ENCODE measurements at places on chromosomes 7 and 10.
A peak's percentile ranks its signal among the peaks of the same experiment; 100 is the strongest.

- no peak for DNase-seq
Measured at GRCh38 chr7:34821932-34822558, 164.0 kb downstream of the NPSR1 start.

DNA sequence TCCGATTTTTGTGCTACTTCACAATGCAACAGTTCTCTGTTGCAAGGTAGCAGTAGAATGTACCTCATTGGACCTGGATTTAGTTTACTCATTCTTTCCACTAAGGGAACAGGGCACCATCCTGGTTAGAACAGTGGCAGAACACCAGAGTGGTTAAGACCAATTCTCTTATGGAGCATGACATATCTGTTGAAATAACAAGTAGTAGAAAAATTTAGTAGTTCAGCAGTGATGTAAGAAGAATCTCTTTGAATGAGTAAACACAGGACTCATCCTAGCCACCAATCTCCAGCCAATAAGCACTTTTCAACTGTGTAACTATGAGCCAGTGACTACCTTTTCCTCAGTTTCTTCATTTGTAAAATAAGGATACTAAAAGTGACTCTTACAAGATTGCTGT is 2.4 kb downstream of the ANKRD22 start:
- DNase-seq, result no peak

GRCh38 chr7:110774071-110774470 is 316.9 kb upstream of the LRRN3 start:
- no peak for DNase-seq

DNA sequence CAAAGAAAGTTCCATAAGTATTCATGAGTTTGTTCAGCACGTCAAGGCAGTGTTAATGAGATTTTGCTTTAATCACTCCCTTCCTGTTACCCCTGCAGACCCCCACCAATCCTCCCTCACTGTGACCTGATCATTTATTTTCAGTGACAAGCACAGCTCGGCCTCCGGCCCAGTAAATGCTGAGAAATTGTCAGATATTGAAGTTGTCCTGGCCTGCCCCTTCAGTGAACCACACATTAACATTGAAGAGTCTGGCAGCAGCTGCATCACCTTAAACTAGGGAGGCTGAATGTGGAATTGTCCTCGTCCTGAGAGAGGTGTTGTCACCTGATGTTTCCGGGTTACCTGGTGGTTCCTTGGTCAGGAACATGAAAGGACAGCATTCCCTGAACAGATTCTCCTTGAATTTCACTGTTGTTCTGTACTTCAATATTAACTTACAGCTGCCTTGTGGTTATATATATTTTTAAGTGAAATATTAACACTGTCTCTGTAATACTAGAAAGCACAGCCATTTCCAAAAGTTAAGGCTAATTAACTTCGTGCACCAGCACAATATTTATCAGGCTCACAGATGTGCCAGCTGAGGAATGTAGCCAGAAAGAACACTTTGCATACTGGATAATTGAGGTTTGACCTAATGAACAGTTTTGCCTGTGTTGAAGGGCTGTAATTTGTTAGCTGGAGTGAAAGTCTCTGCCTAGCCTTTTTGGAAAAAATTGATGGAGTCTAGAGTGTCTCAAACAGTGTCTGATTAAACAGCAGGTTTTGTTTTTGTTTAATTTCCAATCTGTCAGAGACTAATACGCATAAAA is 265.3 kb downstream of the HDAC9 start:
- no peak for DNase-seq

DNA sequence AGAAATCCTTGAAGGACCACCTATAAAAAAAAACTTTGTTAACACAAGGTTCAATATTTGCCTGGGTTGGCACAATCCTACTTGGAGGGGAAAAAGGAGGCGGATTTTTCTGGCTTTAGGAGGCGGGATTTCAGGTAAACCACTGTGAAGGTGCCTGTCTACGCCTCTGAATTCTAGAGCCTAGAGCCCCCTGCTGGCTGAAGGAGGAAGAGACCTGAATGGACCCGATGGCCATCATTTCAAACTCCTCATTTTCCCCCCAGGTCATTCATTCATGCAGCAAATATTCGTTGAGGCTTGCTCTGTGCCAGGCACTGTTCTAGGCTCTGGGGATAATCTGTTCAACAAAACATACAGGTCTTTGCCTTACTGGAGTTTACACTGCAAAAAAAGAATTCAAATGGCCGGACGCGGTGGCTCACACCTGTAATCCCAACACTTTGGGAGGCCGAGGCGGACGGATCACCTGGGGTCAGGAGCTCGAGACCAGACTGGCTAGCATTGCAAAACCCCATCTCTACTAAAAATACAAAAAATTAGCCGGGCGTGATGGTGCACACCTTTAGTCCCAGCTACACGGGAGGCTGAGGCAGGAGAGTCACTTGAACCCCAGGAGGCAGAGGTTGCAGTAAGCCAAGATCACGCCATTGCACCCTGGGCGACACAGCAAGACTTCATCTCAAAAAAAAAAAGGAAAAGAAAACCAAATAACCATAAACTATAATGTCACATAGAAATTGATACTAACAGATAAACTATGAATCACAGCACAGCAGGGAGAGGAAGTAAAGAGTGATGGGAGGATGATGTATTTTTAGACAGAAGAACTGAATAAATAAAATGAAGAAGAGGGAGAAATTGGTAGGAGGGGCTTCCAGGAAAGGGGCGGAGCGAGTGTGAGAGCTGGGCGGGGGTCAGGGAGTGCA is 90.1 kb upstream of the NFE2L3 start:
- peak; percentile 65 for DNase-seq

DNA sequence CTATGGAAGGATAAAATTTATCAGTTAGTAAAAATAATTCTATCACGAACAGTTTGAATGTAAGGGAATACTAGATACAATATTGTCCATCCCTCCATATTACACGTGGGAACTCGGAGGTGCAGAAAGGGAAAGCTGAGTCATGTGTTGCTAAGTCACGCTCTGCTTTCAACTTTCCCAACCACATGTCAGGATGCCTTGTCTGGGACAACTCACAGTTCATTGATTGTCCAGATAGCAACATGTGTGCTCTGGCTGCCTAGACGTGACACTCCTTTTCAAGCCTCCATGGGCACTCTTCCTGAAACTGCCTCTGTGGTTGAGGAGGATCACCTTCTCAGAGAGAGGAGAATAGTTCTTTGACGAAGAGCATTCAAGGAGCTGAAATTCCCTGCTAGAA is 808.1 kb downstream of the GRID1 start:
- no peak for DNase-seq

- no peak for DNase-seq
Measured at GRCh38 chr7:40327873-40328272, 193.1 kb downstream of the SUGCT start.

DNA sequence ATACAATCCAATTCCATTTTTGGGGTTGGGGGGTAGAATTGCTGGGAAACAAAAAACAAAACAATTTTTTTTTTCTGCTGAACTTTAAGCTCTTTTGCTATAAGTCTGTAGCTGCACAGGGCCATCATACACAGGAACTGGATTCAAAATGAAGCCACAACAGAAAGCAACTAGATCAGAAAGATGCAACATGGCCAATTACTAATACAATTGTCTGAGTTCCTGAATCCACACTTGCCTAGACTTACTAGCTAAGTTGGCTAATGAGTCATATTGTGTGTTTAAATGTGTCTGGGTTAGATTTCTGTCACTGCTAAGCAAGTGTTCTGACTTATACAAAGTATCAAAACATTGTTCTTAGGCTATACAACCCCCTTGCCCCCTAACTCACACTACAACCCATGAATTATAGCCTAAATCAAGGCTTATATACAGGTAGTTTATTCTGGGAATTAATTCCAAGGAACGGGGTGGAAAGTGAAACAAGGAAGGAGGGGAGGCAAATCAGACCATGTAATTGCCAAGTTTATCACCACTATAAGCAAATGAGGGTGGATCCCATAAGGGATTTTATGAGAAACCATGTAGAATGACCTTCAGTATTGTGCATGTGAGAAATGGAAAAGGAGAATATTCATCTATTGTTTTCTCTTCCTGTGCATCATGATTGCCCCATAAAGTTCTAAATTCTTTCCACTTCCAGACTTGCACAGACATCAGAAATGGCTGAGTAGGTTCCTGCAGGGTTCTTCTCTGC is 337.9 kb upstream of the SORCS1 start:
- no peak for DNase-seq

GRCh38 chr7:42575171-42575570 is 336.7 kb downstream of the C7orf25 start:
- DNase-seq, result no peak

- DNase-seq, result no peak
Measured at GRCh38 chr7:8065356-8065813, 96.8 kb downstream of the GLCCI1 start.

DNA sequence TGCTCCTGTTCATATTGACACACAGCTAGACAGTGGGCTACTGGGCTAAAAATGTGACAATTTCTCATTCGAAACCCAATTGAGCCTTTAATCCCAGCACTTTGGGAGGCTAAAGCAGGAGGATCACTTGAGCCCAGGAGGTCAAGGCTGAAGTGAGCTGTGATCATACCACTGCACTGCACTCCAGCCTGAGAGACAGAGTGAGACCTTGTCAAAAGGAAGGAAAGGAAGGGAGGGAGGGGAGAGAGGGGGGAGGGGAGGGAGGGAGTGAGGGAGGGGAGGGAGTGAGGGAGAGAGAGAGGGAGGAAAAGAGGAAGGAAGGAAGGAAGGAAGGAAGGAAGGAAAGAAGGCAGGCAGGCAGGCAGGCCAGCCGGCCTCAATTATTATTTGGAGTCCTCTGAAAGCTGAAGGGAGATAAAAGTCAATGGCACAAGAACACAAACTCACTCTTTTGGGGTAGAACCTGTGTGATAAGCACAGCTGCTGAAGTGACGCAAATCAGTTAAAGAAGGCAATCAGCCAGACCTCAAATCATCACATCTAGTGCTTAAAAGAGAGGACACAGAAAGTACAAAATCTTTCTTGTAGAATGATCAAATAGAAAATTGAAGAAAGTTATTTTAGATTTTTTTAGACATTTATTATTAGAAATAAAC is 98.1 kb downstream of the CCDC71L start:
- no peak for DNase-seq

DNA sequence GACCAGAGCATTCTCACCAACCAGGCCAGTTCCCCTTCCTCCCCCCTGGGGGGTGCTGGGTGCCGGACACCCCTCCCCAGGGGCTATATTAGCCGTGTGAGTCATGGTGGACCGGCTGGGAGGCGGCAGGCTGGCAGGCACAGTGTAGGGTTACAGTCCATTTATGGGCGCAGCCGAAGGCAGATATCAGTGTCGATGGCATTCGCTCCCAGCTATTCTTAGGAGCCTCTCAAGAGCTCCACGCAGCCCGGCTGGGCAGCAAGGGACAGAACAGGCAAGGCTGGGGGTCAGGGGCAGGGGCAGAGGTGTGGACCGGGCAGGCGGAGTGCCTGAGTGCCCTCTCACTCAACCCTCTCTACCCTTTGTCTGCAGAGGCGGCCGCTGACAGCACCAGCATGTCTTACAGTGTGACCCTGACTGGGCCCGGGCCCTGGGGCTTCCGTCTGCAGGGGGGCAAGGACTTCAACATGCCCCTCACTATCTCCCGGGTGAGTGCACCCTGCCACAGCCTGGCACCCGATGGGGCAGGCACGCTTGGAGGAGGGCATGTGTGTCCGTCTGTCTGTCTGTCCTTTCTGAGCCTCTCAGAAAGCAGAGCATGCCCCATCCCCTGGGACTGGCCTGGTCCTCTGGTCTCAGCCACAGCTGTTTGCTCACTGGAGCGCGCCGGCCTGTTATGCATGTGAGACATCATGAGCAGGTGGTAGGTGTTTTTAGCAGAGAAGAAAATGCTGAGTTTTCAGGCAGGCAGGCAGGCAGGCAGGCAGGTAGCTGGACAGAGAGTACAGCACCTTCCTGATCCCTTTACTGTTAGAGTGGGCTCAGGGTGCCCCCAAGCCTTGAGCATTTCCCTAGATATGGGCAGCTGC is at the start of gene LDB3:
LDB3 (plus strand) TSS at position 215 of the 869 bp plus-strand sequence; CDS start at position 396, 181 bp downstream.
- DNase-seq, result no peak

DNA sequence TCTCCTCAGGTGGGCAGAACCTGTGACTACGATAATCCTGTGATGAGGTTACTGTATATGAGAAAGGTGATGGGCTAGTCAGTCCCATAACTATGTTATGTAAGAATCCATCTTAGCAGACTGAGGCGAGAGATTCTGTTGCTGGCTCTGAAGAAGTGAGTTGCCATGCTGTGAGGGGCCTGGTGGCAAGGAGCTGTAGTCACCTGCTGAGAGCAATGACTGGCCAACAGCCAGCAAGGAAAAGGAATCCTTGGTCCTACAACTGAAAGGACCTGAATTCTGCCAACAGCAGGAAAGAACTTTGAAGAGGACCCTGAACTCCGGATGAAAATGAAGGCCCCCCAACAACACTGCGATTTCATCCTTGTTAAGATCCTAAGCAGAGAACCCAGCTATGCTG is 31.0 kb upstream of the DNAJB12 start:
- DNase-seq, result no peak

DNA sequence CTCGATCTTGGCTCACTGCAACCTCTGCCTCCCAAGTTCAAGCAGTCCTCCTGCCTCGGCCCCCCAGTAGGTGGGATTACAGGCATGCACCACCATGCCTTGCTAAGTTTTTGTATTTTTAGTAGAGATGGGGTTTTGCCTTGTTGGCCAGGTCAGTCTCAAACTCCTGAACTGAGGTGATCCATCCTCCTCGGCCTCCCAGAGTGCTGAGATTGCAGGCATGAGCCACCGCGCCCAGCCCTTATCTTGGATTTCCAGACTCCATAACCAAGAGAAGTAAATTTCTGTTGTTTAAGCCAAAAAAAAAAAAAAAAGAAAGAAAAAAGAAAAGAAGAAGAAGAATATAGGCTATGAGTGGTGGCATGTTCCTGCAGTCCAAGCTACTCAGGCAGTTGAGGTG is 53.3 kb upstream of the RABGEF1 start:
- no peak for DNase-seq

DNA sequence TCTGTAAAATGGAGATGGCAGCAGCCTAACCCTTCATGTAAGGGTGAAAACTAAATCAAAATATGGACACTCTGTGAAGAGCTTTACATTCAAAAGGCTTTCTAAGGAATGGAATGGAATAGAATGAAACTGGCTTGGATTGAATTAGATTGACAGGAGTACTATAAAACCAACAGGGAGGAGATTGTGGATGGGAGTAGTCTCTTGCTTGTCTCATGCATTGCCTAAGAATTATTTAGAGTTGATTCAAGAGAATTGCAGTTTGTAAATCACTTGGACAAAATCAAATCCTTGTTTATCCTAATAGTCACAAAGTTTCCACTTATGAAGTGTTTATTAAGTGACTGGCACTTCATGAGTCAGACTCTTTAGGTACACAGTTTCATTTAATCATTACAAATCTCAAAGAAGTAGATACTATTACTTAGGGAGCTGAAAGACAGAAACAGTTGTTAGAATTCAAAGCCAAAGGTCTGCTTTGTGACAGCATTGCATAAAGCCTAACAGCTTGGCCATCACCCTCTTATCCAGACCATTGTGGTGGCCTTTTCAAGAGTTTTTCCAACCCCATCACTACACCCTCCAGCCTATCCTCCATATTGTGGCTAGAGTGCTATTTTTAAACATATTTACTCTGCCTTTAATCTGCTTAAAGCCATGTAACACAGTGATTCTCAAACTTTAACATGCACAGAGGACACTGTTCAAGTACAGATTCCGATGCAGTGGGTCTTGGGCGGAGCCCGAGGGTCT is 91.9 kb upstream of the GHITM start:
- DNase-seq, result no peak

- no peak for DNase-seq
Measured at GRCh38 chr10:7239312-7239985, 171.4 kb downstream of the SFMBT2 start.
